Stimulated activated CD4-positive, alpha-beta T cell treated with anti-CD3 and anti-CD28 coated beads, Interleukin-15, amount 100 ng/mL, for 1 hour (primary cell): ENCODE measurements at places on chromosomes 5 and 9.

GRCh38 chr5:374631-375335, 53.3 kb downstream of the AHRR start:
- no peak for DNase-seq

- no peak for DNase-seq
These were observed 476.8 kb downstream of the CETN3 start for GRCh38 chr5:89932771-89933181.

DNA sequence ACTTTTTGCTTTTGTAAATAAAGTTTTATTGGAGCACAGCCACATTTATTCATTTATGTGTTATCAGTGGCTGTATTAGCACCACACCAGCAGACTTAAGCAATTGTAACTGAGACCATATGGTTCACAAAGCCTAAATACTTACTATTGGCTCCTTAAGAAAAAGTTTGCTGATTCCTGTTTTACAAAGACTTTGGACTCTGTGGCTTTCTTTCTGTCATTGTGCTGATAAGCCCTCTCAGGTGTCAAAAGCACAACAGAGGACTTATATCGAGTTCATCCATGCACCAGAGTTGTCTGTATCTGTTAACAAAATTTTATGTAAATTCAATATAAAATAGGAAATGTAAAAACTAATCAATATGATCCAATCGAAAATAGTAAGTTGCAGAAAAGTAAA, 55.6 kb upstream of the PCSK5 start:
- no peak for DNase-seq

DNA sequence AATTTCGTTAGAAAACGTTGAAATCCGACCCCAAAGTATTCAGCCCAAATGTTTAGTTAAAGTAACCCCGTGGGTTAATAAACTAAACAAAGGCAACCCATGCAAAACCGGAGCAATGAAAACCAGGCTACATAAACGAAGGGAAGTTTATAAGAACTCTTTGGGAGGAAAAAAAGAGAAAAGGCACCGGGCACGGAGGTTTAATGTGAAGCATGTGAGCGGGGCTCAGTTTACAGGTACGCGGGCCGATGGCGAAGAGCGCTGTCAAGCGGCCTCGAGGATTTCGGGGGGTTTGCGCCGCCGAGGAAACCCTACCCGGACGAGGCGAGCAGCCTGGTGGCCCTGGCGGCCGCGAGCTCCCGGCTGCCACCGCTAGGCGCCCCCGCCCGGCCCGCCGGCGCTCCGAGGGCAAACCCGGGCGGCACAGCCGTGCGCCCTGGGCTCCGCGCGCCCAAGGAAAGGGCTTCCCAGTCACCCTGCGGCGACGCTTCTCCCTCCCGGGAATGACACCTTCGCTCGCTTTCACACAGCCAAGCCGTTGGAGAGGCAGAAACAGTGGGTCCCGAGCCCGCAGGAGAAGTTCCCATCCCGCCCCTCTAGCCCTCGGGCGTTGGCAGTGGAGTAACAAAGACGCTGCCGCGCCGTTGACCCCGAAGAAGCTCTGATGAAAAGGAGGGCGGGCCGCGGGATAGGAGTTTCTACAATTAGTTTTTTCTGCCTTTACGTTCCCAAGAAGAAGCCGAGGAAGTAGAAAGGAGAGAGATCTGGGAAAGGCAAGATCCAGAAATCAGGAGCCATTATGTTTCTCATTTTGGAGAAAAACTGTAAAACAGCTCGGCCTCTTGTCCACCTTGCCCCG, 126.0 kb downstream of the TMEM174 start:
- DNase-seq: no peak

DNA sequence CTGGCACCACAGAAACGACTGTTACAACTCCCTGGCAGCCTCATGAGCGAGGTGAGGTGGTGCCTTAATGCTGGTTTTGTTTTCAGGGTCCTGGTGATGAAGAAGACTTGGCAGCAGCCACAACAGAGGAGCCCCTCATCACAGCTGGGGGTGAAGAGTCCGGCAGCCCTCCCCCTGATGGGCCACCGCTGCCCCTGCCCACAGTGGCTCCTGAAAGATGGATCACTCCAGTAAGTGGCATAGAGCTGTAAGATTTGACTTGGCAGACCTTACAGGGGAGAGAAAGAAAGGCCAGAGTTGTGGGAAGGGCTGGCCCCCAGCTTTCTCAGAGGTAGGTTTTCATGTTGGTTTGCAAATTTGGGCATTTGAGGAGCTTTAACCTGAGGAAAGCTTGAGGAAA, 72.2 kb downstream of the COL15A1 start:
- no peak for DNase-seq
